ENCODE measurements at places on chromosomes 7 and 10. TPM values are rescaled to one million over a fixed set of nuclear protein-coding genes. Genes with fewer than 3 reads are reported as not detected.

Gene STOX1
- total RNA-seq: not detected

Gene MUC3A
- total RNA-seq: not detected

Gene AKR1C8
- 4.1 TPM for total RNA-seq

Gene OR6B1
- total RNA-seq: not detected

Gene VAX1
- not detected for total RNA-seq

Gene NEBL
- 1.5 TPM for total RNA-seq

Gene ELAPOR2
- 8.6 TPM for total RNA-seq

Gene ZNF3
- 49.0 TPM for total RNA-seq

GRCh38 chr7:96315125-96315512, 6.8 kb downstream of the SLC25A13 start:
- H3K4me1 ChIP-seq: no peaks in the 10 kb centered on the region
- H3K27ac ChIP-seq: no peak overlapping the region
- no peaks in the 10 kb centered on the region for H3K36me3 ChIP-seq
- no peaks in the 10 kb centered on the region for H3K27me3 ChIP-seq
- no peak overlapping the region for H3K4me3 ChIP-seq

DNA sequence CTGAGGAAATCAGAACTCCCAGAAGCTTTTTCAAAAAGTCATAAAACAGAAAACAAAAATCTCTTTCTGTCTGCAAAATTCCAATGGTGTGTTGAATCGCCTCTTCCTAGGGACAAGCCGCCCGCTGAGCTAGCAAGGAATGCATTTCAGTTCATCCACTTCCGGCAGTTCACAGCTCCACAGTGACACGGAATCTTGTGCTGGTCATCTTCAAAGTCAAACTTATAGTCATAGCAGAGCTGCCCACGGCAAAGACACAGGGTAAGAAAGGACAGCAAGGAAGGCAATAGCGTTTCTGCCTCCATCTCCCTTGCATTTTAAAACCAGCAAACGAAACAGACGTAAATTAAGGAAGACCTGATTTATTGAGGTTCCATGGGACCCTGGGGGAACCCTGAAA, 111.2 kb downstream of the GALNT11 start:
- no peaks in the 10 kb centered on the region for H3K27me3 ChIP-seq
- no peak overlapping the region for H3K4me3 ChIP-seq
- no peak for DNase-seq
- H3K27ac ChIP-seq: no peak overlapping the region
- peaks cover 50% of the 10 kb centered on the region for H3K36me3 ChIP-seq

- H3K27me3 ChIP-seq: no peaks in the 10 kb centered on the region
- no peak for DNase-seq
- H3K4me3 ChIP-seq: no peak overlapping the region
- no peaks in the 10 kb centered on the region for H3K36me3 ChIP-seq
- no peaks in the 10 kb centered on the region for H3K4me1 ChIP-seq
Observed at GRCh38 chr7:120547605-120548004, 274.6 kb downstream of the KCND2 start.

GRCh38 chr10:70673929-70674559, 1.7 kb downstream of the ADAMTS14 start:
- peaks cover 16% of the 10 kb centered on the region for H3K4me1 ChIP-seq
- H3K27me3 ChIP-seq: no peaks in the 10 kb centered on the region
- DNase-seq: no peak
- no peak overlapping the region for H3K4me3 ChIP-seq
- no peak overlapping the region for H3K27ac ChIP-seq

DNA sequence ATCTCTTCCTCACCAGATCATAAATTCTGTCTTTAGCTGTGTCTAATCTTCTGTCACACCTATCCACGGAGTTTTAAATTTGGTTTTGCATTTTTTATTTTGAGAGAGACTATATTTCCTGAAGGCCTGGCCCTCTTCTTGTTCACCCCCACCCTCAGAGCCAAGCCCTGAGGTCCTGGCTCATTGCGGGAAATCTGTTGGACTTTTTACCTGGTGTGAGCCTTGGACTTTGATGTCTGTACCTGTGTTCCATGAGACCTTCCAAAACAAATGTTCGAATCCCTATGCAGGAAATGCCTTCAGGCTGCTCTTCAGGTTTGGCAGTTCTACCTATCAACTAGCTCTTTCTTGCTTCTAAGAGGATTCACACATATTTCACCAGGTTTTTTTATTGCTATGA, 175.2 kb upstream of the GRB10 start:
- no peak overlapping the region for H3K4me3 ChIP-seq
- no peaks in the 10 kb centered on the region for H3K36me3 ChIP-seq
- DNase-seq: no peak
- H3K27ac ChIP-seq: no peak overlapping the region

DNA sequence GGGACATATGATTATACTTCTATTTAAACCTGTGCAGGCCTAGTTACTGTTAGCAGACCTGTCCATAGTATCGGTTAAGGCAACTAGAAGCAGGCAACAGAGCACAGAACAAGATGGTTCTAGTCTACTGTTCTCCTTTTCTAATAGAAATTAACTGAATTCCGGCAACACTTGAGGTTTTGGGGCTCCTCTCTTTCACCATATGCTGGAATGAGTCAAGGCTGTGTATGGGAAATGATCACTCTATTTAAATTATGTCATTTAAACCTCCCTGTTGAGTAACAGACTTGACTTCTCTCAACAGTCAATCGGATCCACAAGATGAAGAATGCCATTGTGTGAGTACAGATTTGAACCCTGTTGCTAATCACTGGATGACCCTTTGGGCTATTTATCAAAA, 6.2 kb upstream of the OTUD1 start:
- H3K27me3 ChIP-seq: no peaks in the 10 kb centered on the region
- no peak overlapping the region for H3K27ac ChIP-seq
- no peak overlapping the region for H3K4me3 ChIP-seq
- no peak for DNase-seq

DNA sequence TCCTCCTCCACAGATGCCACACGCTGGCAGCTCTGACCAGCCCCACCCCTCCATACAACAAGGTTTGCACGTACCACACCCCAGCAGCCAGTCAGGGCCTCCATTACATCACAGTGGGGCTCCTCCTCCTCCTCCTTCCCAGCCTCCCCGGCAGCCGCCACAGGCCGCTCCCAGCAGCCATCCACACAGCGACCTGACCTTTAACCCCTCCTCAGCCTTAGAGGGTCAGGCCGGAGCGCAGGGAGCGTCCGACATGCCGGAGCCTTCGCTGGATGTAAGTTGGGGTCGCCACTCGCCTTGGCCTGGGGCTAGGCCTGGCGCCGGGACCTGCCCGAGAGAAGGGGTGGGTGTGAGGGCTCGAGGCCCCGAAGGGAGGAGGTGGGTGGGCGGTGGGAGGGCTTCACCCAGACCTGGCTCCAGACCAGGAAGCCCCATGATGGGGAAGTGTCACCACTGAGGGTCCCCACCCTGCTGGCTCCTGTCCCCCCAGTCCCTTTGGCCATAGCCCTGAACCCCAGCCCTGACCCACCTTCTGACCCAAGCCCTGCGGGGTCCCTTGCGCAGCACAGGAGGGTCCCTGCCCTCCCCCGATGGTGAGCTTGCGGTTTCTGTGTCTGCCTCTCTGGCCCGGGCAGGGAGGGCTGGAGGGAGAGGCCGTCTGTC, 36.2 kb upstream of the PPIF start:
- no peaks in the 10 kb centered on the region for H3K4me1 ChIP-seq
- no peak overlapping the region for H3K4me3 ChIP-seq
- no peak for DNase-seq
- peaks cover 57% of the 10 kb centered on the region for H3K36me3 ChIP-seq
- no peak overlapping the region for H3K27ac ChIP-seq

GRCh38 chr7:130982160-130982638, 248.2 kb upstream of the KLF14 start:
- H3K4me1 ChIP-seq: peaks cover 25% of the 10 kb centered on the region
- H3K36me3 ChIP-seq: peaks cover 4% of the 10 kb centered on the region

GRCh38 chr10:102649797-102650654, 5.7 kb downstream of the TRIM8 start:
- peaks cover 13% of the 10 kb centered on the region for H3K36me3 ChIP-seq
- peaks cover 96% of the 10 kb centered on the region for H3K4me1 ChIP-seq
- no peak for DNase-seq
- peak overlapping the region; percentile 48 for H3K27ac ChIP-seq
- no peaks in the 10 kb centered on the region for H3K27me3 ChIP-seq

DNA sequence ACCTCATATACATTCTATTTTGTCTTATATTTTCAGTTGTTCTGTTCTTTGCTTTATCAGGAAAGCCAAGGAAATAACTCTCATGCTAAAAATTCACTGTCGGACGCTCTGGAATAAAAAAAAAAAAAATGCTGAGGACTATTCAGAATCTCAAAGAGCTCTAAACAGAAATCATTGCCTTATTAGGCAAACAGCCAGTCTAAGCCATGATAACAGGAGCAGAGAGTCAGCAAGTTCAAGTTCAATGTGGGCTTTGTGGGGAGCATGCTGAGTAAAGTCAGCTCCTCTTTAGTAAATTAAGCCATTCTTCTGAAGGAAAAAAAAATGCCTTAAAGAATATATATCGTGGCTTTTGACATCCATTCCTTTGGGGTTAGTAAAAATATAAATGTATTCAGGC, 13.6 kb upstream of the FAM13C start:
- H3K27me3 ChIP-seq: no peaks in the 10 kb centered on the region
- no peaks in the 10 kb centered on the region for H3K36me3 ChIP-seq
- no peak overlapping the region for H3K27ac ChIP-seq
- no peak overlapping the region for H3K4me3 ChIP-seq
- DNase-seq: no peak
- H3K4me1 ChIP-seq: no peaks in the 10 kb centered on the region

GRCh38 chr10:9056521-9056920, 1002.0 kb downstream of the GATA3 start:
- H3K4me1 ChIP-seq: no peaks in the 10 kb centered on the region
- H3K27ac ChIP-seq: no peak overlapping the region
- no peak for DNase-seq

DNA sequence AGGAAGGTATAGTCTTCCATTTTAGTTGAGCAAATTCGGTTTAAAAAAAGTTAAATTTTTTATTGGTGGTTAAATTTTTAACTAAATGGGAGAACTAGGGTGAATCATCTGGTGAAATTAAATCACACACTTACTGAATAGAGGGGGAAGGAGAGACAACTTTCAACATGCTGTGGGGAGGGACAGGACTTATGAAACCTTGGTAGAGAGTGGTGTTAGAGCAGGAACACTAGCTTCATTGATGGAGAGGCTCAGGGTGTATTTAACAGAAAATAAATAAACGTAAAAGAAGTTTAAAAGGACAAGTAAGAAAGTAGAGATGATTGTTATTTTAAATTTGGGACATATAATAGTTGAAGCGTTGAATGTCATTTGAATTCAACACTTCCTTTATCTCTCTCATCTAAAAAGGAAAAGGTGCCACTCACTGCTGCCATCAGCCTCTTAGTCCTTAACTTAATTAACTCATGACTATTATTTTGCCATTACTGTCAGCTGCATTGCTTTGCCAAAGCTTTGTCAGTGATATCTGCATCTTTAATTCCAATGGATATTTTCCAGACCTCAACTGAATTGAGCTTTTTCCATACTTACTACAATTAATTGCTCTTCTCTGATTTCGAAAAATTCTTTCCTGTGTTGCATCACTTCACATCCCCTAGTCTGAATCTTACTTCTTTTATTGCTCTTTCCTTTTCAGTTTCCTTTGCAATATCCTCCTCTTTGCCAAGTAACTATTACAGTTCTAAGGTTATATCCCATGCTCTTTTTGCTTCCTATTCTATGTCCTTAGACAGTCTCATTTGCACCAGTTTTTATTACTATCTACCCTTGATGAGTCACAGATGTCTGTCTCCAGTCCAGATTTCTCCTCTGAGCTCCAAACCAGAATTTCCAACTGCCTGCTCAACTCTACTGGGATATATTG, 71.7 kb downstream of the GNAT3 start:
- no peaks in the 10 kb centered on the region for H3K36me3 ChIP-seq
- no peaks in the 10 kb centered on the region for H3K27me3 ChIP-seq
- no peak overlapping the region for H3K27ac ChIP-seq
- no peak for DNase-seq
- no peaks in the 10 kb centered on the region for H3K4me1 ChIP-seq

GRCh38 chr10:53579773-53580172, 807.2 kb upstream of the MBL2 start:
- DNase-seq: no peak
- no peaks in the 10 kb centered on the region for H3K27me3 ChIP-seq
- H3K4me1 ChIP-seq: no peaks in the 10 kb centered on the region
- H3K36me3 ChIP-seq: no peaks in the 10 kb centered on the region
- H3K4me3 ChIP-seq: no peak overlapping the region

- H3K27ac ChIP-seq: no peak overlapping the region
- H3K36me3 ChIP-seq: peaks cover 8% of the 10 kb centered on the region
- no peak overlapping the region for H3K4me3 ChIP-seq
Observed at GRCh38 chr7:23615331-23615730, 18.1 kb downstream of the CCDC126 start.

DNA sequence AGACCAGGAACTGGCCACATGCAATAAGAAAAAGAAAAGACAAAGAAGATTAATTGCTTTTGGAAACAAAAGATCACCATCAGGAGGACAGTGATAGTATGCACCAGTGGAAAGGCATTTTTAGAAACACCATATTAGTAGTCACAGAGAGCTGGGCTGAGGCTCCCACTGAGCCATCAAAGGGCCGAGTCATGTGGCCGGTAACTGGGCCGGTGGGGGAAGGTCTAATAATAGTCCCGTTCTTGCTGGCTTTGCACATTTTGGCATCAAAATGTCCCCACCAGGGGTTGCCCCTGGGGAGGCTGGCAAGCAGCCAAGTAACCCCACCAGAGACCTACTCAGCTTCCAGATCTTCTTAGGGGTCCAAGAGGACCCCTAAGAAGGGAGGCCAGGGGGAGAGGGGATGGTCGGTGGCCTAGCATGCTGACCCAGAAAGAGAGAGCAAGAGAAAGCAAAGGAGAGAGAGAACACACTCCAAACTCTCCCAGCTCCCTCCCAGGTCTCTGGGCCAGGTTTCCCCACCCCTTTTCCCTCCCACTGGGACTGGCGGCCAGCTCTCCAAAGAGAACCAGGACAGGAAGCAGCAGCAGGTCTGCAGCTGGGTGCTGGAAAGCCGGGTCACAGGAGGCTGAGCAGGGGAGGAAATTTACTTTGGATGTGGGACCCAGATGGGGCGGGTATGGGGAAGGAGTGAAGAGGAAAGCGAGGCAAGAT, 70.2 kb upstream of the FGFR2 start:
- no peak overlapping the region for H3K27ac ChIP-seq
- H3K36me3 ChIP-seq: no peaks in the 10 kb centered on the region
- no peaks in the 10 kb centered on the region for H3K4me1 ChIP-seq

DNA sequence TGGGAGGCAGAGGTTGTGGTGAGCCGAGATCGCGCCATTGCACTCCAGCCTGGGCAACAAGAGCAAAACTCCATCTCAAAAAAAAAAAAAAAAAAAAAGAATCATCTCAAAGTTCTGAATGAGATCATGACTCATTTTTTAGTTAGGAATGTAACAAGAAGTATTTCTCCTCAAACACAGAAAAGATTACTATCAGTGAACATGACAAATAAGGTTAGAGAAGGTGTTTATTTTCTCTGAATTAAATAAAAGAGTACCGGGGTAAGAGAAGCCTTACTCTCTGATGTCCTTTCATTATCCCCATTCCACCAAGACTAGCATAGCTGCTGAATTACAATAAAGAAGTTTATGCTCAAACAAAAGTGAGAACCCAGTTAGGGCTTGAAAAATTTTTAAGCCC, 50.1 kb downstream of the IPMK start:
- DNase-seq: no peak
- no peak overlapping the region for H3K27ac ChIP-seq
- no peak overlapping the region for H3K4me3 ChIP-seq
- no peaks in the 10 kb centered on the region for H3K27me3 ChIP-seq
- no peaks in the 10 kb centered on the region for H3K36me3 ChIP-seq
